ENCODE measurements at places on chromosomes 3 and 15. TPM values are rescaled to one million over a fixed set of nuclear protein-coding genes. Genes with fewer than 3 reads are reported as not detected.

PAQR5 gene
- total RNA-seq = 0.17 TPM

TTLL13 gene
- total RNA-seq = 0.23 TPM

ITIH1 gene
- not detected for total RNA-seq

SLC2A2 gene
- total RNA-seq = not detected

TMEM41A gene
- 12.8 TPM for total RNA-seq

TRIM71 gene
- 1.5 TPM for total RNA-seq

SLC25A38 gene
- 33.4 TPM for total RNA-seq

SYNM gene
- 3.7 TPM for total RNA-seq

CPB1 gene
- total RNA-seq = not detected

SCAANT1 gene
- not detected for total RNA-seq

SNTN gene
- not detected for total RNA-seq

PCSK6 gene
- total RNA-seq = 10.7 TPM

CFAP92 gene
- total RNA-seq = not detected

KIAA1143 gene
- 13.2 TPM for total RNA-seq

MKRN3 gene
- 2.0 TPM for total RNA-seq

SST gene
- not detected for total RNA-seq

SAMD7 gene
- not detected for total RNA-seq

CPNE9 gene
- not detected for total RNA-seq

ST3GAL6 gene
- 3.7 TPM for total RNA-seq

CTXN2 gene
- total RNA-seq = not detected

ABHD2 gene
- total RNA-seq = 19.1 TPM

OR5K2 gene
- total RNA-seq = not detected
